ENCODE measurements at places on chromosomes 11 and 22.

GRCh38 chr22:29747832-29748231 lies 19.0 kb downstream of the ZMAT5 start:
- no peak for DNase-seq

- DNase-seq = no peak
Observed at GRCh38 chr22:42156121-42156520, 25.5 kb upstream of the CYP2D6 start.

DNA sequence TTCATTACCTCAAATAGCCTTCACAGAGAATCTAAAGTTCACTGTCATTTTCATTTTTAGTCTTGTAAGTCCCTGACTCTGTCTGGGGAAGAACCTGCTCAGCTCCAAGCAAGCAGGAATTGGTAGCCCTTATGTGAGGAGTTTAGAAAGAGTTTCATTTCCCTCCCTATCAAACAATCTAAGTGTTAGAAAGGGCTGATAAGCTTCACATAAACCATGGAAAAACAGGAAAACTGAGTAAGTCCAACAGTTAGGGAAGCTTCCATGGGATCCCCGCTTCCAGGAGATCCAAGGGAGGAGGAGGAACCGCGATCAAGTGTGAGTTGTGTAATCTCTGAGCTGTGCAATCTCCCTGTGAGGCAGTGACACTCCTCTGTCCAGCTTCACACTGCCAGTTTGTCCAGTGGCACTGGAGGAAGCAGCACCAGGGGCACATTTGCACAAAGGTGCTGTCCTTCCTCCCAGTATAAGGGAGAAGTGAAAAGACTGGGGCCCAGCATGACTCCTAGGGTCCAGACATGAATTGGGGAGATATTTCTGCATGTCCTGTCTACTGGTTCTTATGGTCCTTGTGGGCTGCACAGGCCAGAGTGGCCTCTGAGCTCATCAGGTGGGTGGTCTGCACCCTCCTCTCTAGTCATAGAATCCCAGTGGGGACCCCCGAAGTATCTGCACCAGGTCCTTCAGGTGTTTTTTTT lies 4.3 kb downstream of the PRAME start:
- DNase-seq = no peak

DNA sequence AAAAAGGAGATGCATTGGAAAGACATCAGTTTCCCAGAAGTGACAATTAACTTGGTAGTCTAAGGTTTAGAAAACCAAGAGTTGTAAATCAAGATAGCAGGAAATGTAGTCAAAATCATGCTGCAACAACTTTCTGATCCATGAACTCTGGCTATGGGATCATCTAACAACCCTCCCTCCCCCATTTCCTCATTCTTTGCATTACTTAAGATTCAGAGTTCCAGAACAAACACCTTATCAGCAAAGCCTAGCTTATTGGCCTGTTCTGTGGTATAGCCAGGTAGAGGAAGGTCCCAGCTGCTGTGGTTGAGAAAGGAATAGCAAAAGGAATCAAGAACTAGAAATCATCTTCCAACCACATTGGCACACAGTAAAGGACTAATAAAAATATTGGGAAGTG lies 651.1 kb downstream of the METTL15 start:
- DNase-seq = peak; percentile 70

- DNase-seq = no peak
Observed at GRCh38 chr11:106399624-106400023, 322.2 kb downstream of the AASDHPPT start.

GRCh38 chr11:10906521-10906920 lies 48.7 kb upstream of the ZBED5 start:
- peak; percentile 26 for DNase-seq

DNA sequence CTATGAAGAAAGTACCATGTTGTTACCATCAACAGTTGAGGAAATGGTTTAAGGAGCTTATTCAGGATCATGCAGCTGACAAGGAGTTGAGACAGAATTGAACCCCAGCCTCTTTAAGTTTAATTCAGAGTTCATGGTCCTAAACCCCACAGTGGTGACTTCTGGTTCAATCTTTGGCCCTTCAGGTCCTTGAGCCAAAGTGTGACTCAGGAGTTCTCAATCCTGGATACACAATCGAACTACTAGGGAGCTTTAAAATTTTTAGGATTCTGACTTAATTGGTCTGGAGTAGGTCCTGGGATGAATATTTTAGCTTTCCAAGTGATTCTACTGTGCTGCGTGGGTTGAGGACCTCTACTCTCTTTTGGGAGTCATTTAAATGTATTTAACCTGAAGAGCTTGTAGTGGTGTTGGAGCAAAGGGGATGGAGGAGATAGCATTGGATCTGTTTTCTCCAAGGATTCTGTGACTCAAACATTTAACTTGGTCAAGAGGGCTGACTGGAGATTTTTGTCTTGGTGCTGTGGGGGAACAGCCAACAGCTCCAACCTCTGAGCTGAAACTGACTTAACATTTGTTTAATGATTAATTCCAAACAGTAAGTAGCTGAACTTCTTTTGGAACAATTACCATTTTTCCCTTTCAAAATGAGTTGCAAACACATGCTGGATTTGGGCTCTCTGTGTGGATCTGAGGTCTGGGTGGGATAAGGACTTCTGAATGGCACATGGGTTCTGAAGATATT lies 80.1 kb downstream of the INSC start:
- DNase-seq = no peak

DNA sequence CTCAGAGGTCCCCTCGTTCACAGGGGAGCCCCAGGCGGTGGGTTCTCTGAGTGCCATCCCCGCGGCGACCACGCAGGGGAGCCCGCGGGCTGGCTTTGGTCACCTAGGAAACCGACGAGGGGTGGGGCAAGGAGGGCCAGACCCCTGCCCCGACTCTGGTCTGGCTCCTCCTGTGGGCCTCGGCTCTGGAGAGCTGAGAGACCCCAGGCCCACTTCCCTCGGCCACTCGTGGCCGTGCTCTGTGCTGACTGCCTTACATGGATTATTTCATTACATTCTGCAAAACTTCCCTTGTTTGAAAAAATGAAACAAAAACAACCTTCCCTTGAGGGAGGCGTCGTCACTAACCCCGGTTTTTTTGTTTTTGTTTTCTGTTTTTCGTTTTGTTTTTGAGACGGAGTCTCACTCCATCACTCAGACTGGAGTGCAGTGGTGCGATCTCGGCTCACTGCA lies 15.1 kb upstream of the CYTH4 start:
- no peak for DNase-seq

DNA sequence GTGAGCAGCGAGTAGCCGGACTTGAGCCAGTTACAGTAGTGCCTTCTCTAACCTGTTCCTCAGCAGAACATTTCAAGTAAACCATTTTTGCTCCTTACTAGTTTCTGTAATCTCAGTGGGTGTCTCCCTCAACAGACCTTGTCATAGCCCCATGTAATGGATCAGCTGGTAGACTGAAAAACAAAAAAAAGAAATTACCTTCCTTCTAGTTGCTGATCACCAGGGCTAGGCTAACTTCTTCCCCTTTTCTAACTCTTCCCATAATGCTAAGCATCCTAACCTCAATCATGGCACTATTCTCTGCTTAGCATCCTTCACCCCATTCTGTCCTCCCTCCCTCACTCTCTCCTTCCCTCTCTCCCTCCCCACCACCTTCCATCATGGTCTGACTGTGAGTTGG lies 35.8 kb upstream of the CBX6 start:
- DNase-seq = no peak

- no peak for DNase-seq
Observed at GRCh38 chr22:27779643-27780042, 21.9 kb downstream of the MN1 start.

DNA sequence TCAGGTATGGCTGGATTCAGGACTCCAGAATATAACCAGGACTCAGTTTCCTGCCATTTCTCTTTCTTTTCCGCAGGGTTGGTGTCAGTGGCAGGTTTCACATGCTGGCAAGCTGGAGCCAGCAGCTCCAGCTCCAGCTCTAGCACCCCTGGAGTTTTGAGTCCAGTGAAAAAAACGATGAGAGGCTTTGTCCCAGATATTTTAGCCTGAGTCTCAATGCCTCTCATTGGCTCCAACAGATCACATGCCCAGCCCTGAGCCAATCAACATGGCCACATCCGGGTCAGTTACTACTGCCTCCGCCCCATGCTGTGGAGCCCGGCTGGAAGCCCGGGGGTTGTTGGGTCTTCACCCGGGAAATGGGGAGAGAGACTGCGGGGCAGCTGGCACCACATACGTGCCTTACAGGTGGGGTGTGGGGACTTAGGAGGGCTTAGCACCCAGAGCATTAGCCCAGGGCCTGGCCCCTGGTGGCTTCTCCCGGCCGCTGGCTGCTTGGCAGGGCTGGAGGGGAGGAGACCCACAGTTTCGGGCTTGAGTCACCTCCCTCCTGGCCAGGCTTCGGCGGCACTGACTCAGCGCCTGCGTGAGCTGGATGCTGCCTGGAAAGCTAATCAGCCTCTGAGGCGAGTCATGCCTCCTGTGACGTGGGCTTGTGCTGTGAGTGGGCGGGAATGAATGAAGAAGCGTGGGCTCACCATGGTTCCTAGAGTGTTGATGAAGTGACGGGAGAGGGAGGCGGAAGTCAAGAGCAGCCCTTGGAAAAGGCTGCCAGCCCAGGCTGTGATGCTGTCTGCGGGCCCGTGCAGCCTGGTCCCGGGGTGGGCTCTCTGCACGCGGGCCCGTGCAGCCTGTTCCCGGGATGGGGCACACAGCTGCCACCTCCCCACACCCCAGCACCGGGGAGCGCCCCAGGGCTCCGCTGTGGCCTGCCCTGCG lies 15.3 kb upstream of the MRTFA start:
- peak; percentile 99 for DNase-seq

GRCh38 chr22:28981818-28982499 lies 79.7 kb downstream of the C22orf31 start:
- no peak for DNase-seq

GRCh38 chr11:66047541-66048365 lies 1.2 kb downstream of the GAL3ST3 start:
- no peak for DNase-seq

DNA sequence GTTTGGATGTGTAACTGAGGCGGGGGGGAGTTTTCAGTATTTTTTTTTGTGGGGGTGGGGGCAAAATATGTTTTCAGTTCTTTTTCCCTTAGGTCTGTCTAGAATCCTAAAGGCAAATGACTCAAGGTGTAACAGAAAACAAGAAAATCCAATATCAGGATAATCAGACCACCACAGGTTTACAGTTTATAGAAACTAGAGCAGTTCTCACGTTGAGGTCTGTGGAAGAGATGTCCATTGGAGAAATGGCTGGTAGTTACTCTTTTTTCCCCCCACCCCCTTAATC lies 2.3 kb downstream of the MALAT1 start:
- no peak for DNase-seq

GRCh38 chr22:35426801-35427140 lies 26.8 kb downstream of the MCM5 start:
- no peak for DNase-seq

DNA sequence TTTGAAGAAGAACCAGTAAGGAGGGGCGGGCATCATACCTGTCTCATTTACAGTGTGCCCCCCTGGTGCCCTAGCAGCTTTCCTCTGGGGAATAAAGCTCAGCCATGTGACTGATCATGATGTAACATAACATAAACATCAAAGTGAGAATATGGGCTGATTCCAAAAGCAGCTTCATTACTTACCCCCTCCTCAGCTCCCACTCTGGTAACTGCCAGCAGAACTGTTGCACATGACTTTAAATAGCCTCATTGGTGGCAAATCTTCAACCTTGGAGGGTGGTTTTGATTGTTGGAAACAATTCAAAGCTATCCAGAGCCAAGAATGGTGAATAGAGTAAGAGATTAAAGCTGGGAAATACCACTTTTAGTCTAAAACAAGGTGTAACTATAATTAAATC lies 384.6 kb downstream of the BUD13 start:
- no peak for DNase-seq

GRCh38 chr11:67491276-67492068 lies 8.6 kb downstream of the AIP start:
- DNase-seq = no peak

DNA sequence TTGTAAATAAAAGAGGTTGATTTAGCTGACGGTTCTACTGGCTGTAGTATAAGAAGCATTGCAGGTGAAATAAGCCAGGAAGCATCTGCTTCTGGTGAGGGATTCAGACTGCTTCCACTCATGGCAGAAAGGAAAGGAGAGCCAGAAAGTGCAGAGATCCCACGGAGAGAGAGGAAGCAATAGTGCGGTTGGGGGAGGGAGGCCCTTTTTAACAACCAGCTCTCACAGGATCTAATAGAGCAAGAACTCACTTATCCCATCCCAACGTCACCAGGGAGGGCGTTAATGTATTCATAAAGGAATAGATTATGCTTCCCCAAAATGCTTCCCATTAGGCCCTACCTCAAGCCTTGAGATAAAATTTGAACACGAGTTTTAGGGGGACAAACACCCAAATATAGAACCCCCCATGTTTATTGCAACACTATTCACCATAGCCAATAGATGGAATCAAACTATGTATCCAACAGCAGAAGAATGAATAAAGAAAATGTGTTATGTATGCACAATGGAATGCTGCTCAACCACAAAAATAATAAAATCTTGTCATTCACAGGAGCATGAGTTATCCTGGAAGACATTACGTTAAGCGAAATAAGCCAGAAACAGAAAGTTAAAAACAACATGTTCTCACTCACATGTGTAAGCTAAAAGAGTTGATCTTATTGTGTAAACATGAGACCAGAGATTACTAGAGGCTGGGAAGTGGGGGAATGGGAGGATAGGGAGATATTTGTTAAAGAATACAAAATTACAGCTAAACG lies 908.3 kb upstream of the ANO3 start:
- DNase-seq = peak; percentile 20

DNA sequence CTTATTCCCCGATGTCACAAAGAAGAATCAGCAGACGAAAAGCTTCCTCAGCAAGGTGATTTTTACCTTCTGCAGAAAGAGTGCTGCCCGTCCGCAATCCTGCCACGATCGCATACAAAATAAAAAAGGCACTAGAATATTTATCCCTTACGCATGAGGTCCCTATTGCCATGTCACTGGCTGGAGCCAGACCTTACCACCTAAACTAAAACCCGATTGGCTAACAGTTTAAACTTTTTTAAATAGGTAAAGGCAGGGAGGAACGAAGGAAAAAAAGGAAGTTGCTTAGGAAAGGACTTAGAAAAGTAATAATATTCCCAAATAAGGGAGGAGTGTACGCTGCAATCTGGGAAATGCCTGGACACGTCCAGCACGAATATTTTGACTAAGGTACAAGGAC lies 21.2 kb upstream of the ALDH3B2 start:
- DNase-seq = no peak

GRCh38 chr11:70182266-70182665 lies 20.8 kb upstream of the FADD start:
- no peak for DNase-seq

- no peak for DNase-seq
Observed at GRCh38 chr11:111417011-111417765, 38.1 kb upstream of the POU2AF1 start.

DNA sequence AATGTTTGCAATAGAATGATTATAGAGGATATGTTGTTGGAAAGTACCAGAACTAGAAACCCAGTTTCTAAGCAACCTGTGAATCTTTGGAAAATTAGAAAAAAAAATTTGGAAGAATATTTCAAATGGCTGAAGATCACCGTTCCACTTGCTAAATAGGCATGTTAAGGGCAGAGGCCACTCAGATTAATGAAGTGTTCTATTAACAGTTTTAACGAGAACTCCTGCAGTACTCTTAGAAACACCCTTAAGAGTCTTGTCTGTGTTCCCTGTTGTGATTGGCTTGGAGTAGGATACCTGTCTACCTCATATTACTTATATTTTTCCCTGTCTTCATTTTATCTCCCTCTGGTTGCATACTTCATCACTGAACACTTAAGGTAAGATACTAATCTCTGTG lies 4.6 kb downstream of the C11orf54 start:
- no peak for DNase-seq

Data from brain microvascular endothelial cell (primary cell).